ENCODE measurements at places on chromosomes 1 and 21. TPM values are rescaled to one million over a fixed set of nuclear protein-coding genes. Genes with fewer than 3 reads are reported as not detected.

GRCh38 chr1:183986941-183987340 lies 50.6 kb downstream of the COLGALT2 start:
- DNase-seq, result no peak

- DNase-seq, result no peak
These were observed 54.3 kb downstream of the KCNK1 start for GRCh38 chr1:233668146-233668724.

DNA sequence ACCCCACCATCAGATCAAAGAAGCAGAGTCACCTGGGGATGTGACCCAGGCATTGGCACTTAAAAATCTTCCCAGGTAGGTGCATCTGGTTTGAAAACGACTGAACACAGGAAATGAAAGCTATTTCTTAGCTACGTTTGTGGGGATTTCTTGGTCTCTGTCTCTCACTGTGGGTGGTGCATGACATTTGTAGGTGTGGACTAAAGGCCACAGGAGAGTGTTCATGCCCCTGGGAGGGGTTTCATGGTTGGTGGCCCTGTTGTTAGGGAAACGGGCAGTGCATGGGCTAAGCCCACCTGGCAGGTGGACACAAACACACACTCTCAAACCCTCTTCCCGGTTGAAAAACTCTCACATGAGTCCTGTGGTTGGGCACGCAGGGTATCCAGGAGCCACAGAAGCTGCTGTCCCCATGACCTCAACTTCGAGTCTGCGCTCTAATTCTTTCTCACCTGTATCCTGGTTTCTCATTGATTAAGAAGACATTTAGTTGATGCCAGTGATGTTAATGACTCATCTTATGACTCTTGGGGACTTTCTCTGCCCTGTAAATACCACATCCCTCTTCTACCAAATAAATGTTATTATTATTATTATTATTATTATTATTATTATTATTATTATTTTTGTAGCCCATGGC lies 119.4 kb downstream of the MRPS6 start:
- no peak for DNase-seq

DNA sequence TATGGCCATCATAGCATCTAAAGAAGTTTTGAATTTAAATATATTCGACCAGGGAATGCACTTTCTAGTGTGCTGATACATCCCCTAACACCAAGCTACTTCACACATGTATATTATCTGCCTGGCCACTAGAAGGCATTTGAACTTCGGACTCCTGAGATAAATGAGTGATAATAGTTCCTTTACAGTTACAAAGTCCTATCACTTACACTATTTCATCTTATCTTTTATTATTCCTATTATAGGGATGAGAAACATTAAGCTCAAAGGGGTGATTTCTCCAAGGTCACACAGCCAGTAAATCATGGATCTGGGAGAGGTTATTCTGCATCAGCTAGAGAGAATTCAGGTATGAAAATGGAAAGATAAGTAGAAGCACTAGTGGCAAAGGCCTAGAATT lies 40.3 kb downstream of the GPATCH2 start:
- DNase-seq, result no peak

GRCh38 chr1:228016653-228017355 lies 10.0 kb downstream of the WNT3A start:
- no peak for DNase-seq

- peak; percentile 71 for DNase-seq
These were observed 7.0 kb upstream of the C1orf174 start for GRCh38 chr1:3907031-3907534.

- DNase-seq, result no peak
These were observed 22.1 kb downstream of the ZBTB17 start for GRCh38 chr1:15953791-15954241.

DNA sequence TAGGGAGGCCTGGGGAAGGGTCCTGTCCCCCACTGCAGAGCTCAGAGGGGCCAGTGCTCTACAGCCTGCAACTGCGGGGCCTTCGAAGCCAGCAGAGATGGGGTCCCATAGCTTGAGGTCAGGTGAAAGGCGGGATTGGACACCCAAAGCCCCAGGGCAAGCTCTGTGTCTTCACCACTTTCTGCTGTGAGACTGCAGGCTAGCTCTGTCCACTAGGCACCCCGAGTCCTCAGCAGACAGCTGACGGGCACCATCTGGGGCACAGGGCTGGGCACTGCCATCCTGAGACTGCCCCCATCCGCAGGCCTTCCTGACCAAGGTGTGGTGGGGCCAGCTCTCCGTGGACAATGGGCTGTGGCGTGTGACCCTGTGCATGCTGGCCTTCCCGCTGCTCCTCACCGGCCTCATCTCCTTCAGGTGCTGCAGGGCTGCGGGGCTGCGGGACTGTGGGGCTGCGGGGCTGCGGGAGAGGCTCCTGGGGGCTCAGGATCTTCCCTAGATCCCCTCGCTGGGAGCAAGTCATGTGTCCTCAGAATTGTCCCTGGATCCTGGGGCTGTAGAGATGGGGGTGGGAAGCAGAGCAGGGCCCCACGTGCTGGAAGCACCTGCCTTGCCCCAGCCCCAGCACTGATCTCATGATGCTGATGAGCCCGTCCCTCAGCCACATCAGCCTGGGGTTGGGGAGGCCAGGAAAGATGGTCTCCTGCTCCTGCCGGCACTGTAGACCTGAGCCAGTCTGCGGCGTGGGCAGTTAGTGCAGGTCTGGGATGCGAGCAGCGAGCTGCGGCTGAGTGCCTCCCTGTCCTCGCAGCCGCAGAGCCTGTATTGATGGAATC lies 46.8 kb downstream of the TRPM2 start:
- DNase-seq, result no peak

DNA sequence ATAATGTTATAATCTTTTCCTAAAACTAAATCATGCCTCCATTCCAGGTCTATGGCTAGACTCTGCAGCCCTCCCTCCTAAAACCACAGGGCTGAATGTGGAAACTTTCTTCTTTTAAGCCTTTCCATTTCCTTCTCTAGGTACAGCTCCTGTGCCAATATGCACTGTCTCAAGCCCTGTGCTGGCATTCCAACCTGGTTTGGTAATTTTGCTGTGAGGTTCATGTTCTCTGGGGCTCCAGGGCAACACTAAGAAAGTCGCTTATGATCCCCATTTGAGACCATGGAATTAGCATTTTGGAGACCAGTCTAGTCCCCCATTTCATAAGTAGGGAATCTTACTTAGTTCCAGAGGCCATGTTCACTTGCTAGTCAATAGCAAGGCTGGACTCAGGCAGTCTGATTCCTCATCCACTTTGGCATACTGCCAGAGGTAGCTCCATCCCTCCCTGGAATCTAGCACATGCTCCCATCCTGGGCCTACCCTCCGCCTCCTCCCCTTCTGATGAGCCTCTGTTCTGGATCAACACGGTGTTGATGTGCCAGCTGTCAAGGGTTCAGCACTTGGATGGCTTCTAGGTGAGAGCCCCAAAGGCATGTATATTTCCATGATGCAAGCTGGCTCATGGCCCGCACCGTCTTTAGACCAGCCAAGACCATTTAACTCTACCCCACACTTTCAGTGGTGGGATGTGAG lies 36.5 kb downstream of the ZMYND12 start:
- no peak for DNase-seq

DNA sequence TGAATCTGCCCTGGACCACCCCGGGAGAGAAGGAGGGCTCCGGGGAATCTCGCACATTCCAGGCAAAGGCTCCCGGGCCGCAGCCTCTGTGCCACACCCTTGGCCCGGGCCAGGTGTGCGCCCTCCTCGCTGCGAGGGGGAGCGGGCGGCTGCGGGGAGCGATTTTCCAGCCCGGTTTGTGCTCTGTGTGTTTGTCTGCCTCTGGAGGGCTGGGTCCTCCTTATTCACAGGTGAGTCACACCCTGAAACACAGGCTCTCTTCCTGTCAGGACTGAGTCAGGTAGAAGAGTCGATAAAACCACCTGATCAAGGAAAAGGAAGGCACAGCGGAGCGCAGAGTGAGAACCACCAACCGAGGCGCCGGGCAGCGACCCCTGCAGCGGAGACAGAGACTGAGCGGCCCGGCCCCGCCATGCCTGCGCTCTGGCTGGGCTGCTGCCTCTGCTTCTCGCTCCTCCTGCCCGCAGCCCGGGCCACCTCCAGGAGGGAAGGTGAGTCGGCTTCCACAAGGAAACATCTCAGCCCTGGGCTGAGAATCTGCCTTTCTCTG lies at the start of gene LAMC2:
LAMC2 (plus strand) TSS at position 324 of the 550 bp plus-strand sequence; CDS start at position 413, 89 bp downstream.
- peak; percentile 87 for DNase-seq

GRCh38 chr1:213315571-213315970 lies 264.5 kb downstream of the RPS6KC1 start:
- no peak for DNase-seq

DNA sequence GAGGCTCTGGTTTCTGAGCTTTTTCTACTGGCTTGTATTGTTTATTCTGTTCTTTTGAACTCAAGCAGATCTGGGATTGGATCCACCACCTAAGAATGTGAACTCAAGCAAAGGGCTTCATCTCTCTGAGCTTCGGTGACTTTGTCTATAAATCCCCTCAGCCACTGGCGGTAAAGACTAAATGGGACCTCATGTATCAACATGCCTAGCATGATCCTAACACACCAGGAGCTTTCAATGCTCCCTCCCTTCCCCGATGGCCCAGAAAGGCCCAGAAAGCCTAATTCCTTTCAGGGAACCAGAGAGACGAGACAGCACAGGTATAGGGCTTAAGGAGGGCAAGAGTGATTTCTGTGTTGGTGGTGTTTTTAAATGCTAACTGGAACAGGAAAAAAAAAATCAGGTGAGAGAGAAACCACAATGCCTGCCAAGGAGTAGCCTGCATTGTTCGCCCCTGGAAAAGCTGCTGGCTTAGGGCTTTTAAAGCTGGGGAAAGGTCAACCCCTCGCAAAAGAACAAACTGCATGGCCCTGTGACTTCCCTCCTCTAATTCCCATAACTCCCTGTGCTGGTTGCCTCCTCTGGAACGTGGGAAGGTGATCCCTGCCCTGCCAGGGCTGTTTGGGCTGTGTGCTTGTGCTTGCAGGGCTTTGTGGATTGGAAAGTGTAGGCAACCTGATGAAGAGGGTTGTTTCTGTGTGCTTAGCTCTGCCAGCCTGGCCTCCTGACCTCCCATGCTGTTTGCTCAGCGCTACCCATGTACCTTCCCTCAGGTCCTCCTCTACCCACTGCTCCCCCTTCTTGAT lies 147.0 kb downstream of the PLPP3 start:
- no peak for DNase-seq

DNA sequence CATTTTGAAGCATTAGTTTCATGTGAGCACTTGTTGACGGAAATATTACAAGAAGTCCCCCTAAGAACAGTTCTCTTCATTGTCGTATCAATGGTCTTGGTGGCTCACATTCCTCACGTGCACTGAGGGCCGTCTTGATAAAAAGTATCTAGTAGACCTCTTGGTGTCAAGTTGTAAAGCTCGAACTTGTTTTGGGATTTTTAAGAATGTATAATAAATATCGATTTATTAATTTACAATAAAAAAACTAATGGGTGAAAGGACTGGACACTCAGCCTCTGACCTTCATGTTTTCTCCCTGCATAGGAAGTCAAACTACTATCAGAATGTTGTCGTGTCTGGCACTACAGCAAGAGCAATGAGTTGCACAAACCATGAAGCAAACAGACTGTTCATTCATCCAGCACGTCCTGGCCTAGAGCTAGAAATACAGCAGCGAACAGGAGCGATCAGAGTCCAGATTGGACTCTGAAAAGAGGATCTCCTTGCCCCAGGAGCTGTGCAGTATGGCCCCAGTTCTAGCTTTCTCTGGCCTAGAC lies 319.2 kb downstream of the SMYD3 start:
- DNase-seq, result no peak

DNA sequence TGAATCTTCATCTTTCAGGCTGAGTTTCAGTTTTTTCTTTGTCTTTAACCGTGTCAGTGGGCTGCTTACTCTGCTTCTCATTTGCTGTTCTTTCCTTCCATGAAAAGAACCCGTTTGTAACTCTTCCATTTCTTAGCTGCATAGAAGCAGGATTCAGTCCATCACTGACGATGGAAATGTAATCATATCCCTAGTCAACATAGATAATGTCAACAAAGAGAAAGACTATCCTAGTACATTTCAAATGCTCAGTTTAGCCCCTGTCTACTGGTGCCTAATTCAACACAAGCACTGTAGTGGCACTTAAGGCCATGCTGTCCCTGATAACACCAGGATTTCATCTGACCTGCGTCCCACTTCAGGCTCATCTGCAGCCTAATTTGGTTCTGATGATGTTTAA lies 376 bp downstream of the GBP1 start:
- no peak for DNase-seq

- DNase-seq, result peak; percentile 93
These were observed 160.2 kb downstream of the PSMG1 start for GRCh38 chr21:39022863-39023693.

DNA sequence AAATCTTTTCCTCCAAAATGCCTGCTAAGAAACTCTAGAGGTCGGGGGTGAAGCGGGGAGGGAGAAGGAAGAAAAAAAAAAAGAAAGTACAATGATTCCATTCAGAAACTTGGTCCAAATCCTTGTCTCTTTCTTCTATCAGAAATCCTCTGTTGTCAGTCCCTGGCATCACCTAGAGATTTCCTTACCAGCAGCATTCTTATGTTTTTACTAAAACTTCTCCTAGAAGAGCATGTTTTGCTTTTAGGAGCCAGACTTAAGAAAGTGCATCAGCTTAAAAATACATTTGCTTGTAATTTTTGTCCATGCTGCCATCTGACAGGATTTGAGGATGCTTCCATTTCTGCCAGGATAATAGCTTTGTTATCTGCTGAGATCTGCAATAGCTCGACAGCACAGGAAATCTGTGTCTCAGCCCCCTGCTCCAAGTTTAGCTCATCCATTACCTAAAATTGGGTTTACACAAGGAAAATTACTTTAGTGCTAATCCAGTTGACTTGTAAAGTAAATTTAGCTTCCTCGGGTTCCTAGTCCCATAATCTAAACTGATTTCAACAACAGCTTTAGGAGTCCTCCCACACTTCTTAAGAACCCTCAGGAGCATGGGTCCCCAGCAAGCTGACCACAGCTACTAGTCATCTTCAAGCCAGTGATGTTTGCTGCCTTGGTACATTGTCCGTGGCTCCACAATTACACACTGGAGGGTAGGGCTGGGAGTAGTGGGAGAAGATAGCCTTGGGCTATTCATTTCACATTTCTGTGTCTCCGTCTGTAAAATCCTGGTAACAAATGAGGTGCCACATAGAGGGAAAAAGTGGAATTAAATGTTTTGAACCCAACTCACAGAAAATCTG lies 92.3 kb upstream of the UBE2U start:
- no peak for DNase-seq

The CFHR1 gene
- total RNA-seq, result 0.81 TPM

The NEGR1 gene
- 4.6 TPM for total RNA-seq

The ETNK2 gene
- 6.5 TPM for total RNA-seq

The NBPF3 gene
- total RNA-seq, result 5.9 TPM

The IGSF9 gene
- 0.61 TPM for total RNA-seq

The PRDM16 gene
- total RNA-seq, result 13.5 TPM

The PARP1 gene
- 66.8 TPM for total RNA-seq

The SYT11 gene
- 8.7 TPM for total RNA-seq

The PRR9 gene
- not detected for total RNA-seq

The FHL3 gene
- total RNA-seq, result 21.0 TPM

The SLC25A44 gene
- 17.8 TPM for total RNA-seq

The OPRD1 gene
- total RNA-seq, result not detected

The ELF3 gene
- total RNA-seq, result 261 TPM
